ENCODE measurements at places on chromosomes 1 and 21.

GRCh38 chr1:3777078-3777547 is 4.6 kb downstream of the SMIM1 start:
- DNase-seq: no peak

DNA sequence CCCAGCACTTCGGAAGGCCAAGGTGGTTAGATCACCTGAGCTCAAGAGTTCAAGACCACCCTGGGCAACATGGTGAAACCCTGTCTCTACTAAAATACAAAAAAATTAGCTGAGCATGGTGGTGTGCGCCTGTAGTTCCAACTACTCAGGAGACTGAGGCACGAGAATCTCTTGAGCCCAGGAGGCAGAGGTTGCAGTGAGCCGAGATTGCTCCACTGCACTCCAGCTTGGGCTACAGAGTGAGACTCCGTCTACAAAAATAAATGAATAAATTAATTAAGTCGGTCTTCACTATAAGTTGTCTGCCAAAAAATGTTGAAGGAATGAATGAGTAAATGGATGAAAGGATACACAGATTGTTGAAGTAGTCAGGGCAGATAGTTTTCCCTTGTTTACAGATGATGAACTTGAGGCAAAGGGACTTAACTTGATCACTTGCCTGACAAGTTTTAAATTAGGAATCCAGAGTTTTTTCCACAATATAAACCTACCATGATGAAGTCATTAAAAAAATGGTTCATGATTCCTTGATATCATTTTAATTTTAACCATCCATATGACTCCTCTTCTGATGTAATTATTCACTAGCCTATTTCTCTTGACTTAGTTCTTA is 130.8 kb downstream of the TLR5 start:
- DNase-seq: no peak

DNA sequence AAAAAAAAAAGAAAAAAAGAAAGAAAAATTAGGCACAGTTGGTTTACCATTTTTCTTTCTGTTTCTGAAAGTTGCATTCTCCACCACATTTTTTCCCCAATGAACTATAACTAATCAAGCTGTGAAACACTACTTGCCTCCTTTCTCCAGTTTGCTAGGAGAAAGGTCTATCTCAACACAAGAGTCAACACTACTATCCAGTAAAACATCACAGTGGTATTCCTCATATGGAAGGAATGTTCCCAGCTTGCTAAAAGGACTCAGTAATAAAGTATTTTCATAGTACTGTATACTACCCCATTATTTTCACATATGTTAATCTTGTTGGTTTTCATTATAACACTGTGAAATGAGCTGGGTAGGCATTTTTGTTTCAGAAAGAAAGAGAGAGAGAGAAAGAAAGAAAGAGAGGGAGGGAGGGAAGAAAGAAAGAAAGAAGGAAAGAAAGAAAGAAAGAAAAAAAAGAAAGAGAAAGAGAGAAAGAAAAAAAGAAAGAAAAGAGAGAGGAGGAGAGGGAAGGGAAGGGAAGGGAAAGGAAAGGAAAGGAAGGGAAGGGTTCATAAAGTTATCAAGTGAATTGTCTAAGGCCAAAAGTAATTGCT is 7.9 kb downstream of the PTGER3 start:
- peak; percentile 65 for DNase-seq

DNA sequence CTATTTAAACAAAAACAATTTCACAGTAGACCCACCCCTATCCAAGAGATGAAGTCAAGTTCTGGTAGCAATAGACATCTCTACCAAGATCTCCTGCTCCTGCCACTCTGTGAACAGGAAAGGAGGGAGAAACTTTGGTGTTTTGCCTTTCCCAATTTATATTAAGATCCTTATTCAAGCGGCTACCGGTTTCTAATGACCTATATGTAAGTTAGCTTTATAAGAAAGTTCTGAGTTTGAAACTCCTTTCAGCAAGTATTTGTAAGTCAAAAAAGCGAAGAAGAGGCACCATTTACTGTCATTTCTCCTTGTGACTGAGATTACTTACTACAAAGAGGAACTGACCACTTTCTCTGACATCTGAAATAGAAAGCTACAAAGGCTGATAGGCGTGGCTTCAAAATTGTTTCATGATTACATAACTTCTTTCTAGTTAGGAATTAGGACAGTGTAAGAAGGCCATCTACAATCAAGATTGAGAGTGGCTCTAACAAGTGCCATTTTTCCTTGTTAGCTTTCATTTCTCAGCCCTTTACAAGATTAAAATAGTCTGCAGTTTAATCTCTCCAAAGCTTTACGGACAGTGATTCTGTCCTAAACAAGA is at the start of gene MNDA:
MNDA (plus strand) TSS at position 448 of the 604 bp plus-strand sequence. CDS start 10,803 bp downstream, outside the sequence.
- no peak for DNase-seq

- peak; percentile 66 for DNase-seq
These were observed 68.3 kb upstream of the SIM2 start for GRCh38 chr21:36630485-36631206.

GRCh38 chr1:87230501-87230900 is 98.2 kb upstream of the LMO4 start:
- DNase-seq: no peak

- no peak for DNase-seq
These were observed 273 bp downstream of the BMP8B start for GRCh38 chr1:39788426-39788757.

- peak; percentile 51 for DNase-seq
These were observed 16.1 kb upstream of the STMN1 start for GRCh38 chr1:25922056-25922970.

GRCh38 chr1:209493559-209493958 is 90.0 kb upstream of the CAMK1G start:
- no peak for DNase-seq

- no peak for DNase-seq
These were observed 221.8 kb downstream of the CENPF start for GRCh38 chr1:214824763-214825162.

DNA sequence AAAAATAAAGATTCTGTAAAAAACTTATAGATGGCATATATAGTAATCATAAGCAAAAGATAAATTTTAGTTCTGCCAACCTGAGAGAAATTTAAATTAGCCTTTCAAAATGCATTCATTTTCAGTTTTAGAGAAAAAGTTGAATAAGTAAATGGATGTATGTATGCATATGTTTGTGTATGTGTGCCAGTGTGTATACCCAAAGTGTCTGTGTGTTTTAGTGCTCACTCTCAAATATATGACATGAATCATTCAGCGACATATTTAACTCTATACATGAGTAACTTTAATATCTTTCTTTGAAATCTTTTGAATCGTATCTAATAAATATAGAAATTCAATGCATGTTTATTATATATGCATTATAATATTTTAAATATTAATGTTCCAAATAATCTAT is 274.5 kb downstream of the SRGAP2C start:
- no peak for DNase-seq

- DNase-seq: peak; percentile 34
These were observed 118.2 kb downstream of the OSBPL9 start for GRCh38 chr1:51734896-51735745.

- DNase-seq: peak; percentile 11
These were observed 85.5 kb downstream of the CAMK2N1 start for GRCh38 chr1:20400341-20401177.

- DNase-seq: peak; percentile 82
These were observed 3.4 kb downstream of the PPP2R5A start for GRCh38 chr1:212288615-212289014.

DNA sequence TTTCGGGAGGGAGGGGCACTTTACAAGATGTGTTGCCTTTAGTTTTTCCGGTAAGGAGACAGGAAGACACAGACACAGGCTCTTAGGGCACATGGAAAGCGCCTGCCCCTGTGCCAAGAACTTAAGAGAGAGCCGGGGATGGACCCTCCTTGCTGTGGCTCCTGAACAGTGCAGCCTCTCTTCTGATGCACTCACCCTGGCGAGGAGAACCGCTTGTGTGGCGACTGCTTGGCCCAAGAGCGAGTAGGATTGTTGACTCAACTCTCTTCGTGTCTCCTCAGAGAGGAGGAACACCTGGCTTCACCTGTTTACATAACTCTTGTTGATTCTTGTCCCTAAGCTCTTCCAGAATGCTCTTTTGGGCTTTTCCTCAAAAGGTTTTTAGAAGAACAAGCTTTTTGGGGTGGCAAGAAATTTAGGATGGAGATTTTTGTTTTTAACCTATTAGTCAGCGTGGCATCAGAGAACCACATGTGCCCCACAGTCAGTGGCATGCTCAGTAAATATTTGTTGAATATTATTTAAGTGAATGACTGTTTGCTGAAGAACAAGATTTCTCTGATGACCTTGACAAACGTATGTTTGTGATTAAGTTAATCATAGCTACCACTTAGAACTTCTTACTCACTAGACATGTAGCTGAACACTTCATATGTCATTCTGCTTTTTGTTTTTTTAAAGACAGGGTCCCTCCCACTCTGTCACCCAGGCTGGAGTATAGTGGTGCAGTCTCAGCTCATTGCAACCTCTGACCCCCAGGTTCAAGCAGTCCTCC is 60.6 kb downstream of the NFIA start:
- peak; percentile 40 for DNase-seq

- DNase-seq: peak; percentile 5
These were observed 42.3 kb upstream of the NHLH2 start for GRCh38 chr1:115882913-115883902.

DNA sequence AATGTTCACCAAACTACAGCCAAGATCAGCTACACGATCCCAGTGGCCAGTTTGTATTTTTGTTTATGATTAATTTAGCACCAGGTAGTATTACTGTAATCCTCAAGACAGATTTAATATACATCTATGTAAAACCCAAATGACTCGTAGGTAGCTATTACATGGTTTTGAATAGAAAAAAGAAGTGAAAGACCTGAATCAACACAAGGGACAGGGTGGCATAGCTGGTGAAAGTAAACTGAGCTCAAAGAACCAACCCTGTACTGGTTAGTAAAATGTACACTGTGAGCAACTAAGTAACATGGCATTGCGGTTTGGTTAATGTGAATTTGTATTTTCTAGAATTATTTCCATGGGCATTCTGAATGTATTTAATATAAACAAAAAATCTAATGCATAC is 8.8 kb downstream of the GPATCH2 start:
- DNase-seq: no peak

GRCh38 chr1:224736619-224737352 is 120.7 kb downstream of the CNIH3 start:
- peak; percentile 87 for DNase-seq

DNA sequence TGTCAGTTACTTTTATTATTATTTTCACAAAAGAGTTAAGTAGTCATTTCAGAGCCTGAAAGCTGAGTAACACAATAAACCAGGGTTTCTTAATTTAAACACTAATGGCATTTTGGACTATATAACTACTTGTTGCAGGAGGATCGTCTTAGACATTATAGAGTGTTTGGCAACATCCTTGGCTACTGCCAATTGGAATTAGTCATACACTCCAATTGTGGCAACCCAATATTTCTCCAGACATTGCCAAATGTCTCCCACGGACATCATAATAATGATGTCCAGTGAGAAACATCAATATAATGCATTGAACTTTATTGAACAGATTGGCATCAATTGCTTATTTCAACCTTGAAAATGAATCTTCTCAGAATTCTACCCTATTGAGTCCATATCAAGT is 441.9 kb upstream of the ADGRL4 start:
- DNase-seq: peak; percentile 21

DNA sequence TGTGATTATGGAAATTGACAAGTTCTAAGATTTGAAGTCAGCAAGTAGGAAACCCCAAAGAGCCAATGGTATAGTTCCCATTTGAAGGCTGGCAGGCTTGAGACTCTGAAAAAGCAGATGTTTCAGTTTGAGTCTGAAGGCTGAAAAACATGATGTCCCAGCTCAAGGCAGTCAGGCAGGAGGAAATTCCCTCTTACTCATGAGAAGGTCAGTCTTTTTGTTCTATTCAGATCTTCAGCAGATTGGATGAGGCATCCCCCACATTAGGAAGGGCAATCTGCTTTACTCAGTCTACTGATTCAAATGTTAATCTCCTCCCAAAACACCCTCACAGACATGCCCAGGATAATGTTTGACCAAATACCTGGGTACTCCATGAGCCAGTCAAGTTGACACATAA is 372.5 kb upstream of the ST6GALNAC5 start:
- peak; percentile 57 for DNase-seq

GRCh38 chr1:70227439-70227838 is 6.3 kb downstream of the SRSF11 start:
- DNase-seq: peak; percentile 12

DNA sequence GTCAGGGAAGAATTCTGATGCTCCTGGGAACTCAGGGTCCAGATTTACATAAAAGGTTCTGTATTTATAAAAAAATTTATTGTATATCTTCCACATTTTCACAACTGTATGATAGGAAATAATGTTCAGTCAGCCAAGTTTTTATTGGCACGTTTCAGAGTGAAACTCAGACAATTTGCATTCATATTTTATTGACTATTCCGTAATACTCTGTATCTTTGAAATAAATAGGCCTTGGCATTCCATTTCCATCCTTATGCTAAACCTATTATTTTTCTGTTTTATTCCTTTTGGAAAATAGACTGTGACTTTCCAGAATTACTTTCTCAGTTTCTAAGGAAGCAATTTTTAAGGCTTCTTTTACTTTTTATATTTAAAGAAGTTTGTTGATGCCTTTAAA is 329.0 kb downstream of the OLFM3 start:
- no peak for DNase-seq

DNA sequence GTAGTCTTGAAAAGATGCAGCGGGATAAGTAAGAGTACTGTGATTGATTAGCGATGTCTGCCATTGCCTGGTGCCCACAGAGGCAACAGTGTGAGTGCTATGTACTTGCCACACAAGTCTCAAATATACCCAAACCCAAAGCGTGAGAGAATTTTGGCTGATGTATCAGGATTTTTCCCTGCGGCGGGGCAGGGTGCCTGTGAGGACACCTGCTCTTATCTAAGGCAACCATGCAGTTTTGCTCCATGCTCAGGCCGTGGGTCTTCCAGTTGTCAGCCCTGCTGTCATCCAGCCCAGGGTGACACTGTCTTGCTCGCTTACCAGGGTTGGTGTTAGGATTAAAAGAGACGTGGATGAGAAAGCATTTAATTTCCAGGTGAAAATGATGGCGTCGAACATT is 202.7 kb downstream of the PTPRU start:
- DNase-seq: no peak

DNA sequence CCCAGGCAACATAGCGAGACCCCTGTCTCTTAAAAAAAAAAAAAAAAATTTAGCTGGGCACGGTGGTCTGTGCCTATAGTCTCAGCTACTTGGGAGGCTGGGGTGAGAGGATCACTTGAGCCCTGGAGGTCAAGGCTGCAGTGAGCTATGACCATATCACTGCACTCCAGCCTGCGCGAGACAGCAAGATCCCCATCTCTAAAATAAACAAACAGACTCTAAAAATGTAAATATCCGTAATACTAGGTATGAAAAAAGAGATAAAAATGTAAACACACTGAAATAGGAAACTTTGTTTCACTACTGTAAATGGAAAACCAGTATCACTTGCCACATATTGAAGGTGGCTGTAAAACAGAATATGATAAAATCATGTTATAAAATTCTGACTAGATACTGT is 17.2 kb downstream of the ADAR start:
- no peak for DNase-seq
